Fibroblast of villous mesenchyme (primary cell): ENCODE measurements at places on chromosomes 12 and 14.

GRCh38 chr12:25155022-25155576, 39.9 kb downstream of the DNAI7 start:
- peak; percentile 68 for DNase-seq

- peak; percentile 88 for DNase-seq
Measured at GRCh38 chr14:23120541-23121251, 1.6 kb upstream of the CEBPE start.

- DNase-seq: no peak
Measured at GRCh38 chr12:121114019-121114639, 18.5 kb upstream of the P2RX7 start.

GRCh38 chr14:95088665-95089064, 68.7 kb downstream of the DICER1 start:
- no peak for DNase-seq

GRCh38 chr12:6356374-6356820, 14.5 kb upstream of the TNFRSF1A start:
- no peak for DNase-seq

GRCh38 chr14:50051106-50051505, 65.3 kb downstream of the VCPKMT start:
- no peak for DNase-seq

GRCh38 chr12:50425589-50426258, 25.0 kb downstream of the LARP4 start:
- no peak for DNase-seq

- no peak for DNase-seq
Measured at GRCh38 chr14:83960832-83961512, 1569.0 kb upstream of the FLRT2 start.

DNA sequence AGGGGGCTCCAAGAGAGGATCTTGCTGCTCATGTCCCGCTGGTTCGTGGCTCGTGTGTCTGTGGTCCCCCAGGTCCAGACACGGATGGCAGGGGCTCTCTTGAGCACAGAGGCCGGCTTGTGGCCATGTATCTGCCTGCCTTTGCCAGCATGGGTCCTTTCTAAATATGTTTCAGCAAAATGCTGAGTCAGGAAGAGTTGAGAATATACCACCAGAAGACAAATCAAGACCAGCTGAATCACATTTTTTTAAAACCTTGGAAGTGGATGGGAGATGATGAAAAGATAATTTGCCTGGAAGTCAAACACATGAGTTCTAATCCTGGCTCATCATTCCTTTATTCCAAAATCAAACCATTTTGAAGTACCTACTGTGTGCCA, 58.0 kb downstream of the NUAK1 start:
- no peak for DNase-seq

- peak; percentile 70 for DNase-seq
Measured at GRCh38 chr14:51328064-51328771, 88.2 kb downstream of the TMX1 start.

- peak; percentile 78 for DNase-seq
Measured at GRCh38 chr12:102702447-102703114, 214.5 kb downstream of the PAH start.

DNA sequence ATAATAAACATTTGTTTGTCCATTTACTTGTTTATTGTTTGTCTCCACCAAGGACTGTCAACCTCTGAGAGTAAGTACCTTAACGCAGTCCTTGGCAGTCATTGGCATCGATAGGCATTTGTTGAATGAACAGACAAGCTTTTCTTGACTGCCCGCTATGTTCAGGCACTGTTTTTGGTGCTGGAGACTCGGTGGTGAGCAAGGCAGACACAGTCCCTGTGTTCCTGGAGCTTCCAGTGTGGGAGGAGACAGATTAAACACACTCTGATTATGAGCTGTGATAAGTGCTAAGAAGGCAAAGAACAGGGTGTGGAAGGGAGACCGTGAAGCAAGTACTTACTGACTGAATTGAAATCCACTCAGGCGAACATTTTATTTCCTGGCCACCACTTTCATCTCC, 1.2 kb downstream of the ATP6V0A2 start:
- peak; percentile 46 for DNase-seq
